GM23248 (cell line): ENCODE measurements at places on chromosomes 7 and 10. TPM values are rescaled to one million over a fixed set of nuclear protein-coding genes. Genes with fewer than 3 reads are reported as not detected.

The ASB15 gene
- not detected in 2 replicates for total RNA-seq

The TAS2R41 gene
- not detected in 2 replicates for total RNA-seq

The DOCK1 gene
- 39.1 and 45.6 TPM in 2 replicates for total RNA-seq

DNA sequence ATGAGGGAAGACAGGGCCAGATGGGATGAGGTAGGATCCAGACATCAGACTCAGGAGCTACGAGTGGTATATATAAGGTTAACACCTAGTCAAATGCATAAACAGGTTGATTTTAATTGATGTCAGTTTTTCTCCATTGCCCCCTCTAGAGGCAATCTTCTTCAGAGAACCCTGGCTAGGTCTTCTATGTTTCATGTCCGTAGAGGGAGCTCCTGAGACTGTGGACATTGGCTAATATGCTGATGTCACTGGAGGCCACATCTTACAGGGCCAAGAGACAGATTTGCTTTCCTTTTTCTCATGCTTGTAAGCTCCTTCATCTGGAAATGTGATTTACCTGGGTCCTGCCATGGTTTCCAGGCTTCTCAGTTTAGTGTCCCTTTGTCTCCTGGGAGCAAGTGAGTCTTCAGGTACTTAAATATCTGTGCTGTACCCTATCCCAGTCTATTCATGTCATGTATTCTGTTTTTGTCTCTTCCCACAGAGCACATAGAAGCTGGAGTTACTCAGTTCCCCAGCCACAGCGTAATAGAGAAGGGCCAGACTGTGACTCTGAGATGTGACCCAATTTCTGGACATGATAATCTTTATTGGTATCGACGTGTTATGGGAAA lies 161.6 kb upstream of the PRSS1 start:
- peak; percentile 92 for DNase-seq
- peaks cover 11% of the 10 kb centered on the region for H3K4me1 ChIP-seq
- no peak overlapping the region for H3K4me3 ChIP-seq

DNA sequence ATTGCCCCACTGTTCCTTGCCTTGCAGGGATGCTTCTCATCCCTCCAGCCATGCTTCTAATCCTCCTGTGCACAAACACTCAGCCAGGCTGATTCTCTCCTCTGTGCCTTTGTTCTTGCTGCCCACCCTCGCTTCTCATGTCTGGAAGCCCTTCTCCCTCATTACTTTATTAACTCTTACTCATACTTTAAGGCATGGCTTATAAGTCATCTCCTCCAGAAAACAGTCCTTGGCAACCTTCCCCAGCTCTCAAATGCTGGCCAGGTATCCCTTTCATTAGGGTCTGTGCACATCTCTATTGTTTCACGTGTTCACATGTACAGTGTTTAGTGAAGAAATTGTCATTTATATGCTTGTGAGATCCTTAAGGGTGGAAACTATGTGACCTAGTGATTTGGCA lies 62.9 kb downstream of the ITGB8 start:
- H3K27me3 ChIP-seq: no peaks in the 10 kb centered on the region
- H3K4me3 ChIP-seq: no peak overlapping the region
- no peak for DNase-seq
- H3K4me1 ChIP-seq: no peaks in the 10 kb centered on the region

GRCh38 chr7:70419526-70420380 lies 712.2 kb upstream of the GALNT17 start:
- no peaks in the 10 kb centered on the region for H3K27me3 ChIP-seq
- DNase-seq: no peak
- no peaks in the 10 kb centered on the region for H3K4me1 ChIP-seq
- no peak overlapping the region for H3K27ac ChIP-seq

GRCh38 chr10:6659451-6659850 lies 79.4 kb upstream of the PRKCQ start:
- no peak overlapping the region for H3K27ac ChIP-seq
- H3K27me3 ChIP-seq: peaks cover 20% of the 10 kb centered on the region; the same call in 1 of the 2 replicates
- no peaks in the 10 kb centered on the region for H3K36me3 ChIP-seq
- H3K4me1 ChIP-seq: no peaks in the 10 kb centered on the region
- no peak overlapping the region for H3K4me3 ChIP-seq

DNA sequence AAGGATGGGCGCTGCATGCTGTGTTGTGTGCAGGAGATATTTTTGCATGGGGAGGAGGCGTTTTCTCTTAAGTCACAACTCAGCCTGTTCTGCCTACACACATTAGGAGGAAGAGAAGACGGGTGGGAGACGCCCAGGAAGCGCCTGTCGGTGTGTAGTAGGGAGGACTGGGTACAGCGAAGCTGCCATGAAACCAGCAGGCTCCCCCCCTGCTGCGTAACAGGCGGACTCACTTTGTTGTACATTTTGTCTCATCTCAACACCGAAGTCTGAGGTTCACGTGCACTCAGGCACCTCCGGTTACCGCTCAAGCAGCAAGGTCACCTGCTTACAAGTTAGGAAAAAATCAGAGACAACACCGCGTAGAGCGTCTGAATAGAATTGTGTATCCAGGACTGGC lies 56.3 kb downstream of the CRTAC1 start:
- H3K4me1 ChIP-seq: no peaks in the 10 kb centered on the region
- peaks cover 38% of the 10 kb centered on the region for H3K27me3 ChIP-seq
- H3K27ac ChIP-seq: no peak overlapping the region

DNA sequence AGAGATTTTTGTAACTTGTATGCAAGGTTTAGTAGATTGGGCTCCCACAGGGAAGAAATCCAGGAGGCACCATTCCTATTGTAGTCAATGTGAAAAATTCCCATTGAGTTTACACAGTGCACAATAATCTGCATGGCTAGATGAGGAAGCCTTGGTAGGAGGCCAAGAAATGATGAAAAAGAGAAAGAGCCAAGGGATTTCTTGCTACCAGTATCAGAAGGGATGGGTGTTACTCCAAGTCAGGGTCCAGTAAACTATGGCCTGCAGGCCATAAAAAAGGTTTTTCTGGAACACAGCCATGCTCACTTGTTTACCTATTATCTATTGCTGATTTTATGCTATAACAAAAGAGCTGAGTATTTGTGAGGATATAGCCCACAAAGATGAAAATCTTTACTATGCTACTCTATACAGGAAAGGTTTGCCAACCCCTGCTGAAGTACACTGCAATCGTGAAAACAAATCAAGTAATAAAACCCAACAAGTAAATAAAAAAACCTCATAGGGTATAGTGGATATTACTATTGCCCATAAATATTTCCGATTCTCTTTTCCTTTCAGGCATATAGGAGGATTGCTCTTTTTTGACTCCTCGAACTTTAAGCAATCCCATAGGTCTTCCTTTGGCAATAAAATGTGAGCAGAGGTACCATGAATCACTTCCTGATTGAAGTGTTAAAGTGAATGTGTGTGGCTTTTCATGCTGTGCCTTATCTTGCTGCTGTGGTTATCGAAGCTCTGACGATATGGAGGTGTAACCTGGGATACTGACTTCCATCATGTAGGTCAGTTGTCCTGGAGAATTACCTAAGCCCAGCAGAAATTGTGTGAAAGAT lies 256.3 kb upstream of the MAGI2 start:
- H3K27me3 ChIP-seq: no peaks in the 10 kb centered on the region
- H3K27ac ChIP-seq: no peak overlapping the region
- DNase-seq: peak; percentile 19
- H3K4me1 ChIP-seq: peaks cover 5% of the 10 kb centered on the region
- H3K36me3 ChIP-seq: no peaks in the 10 kb centered on the region

DNA sequence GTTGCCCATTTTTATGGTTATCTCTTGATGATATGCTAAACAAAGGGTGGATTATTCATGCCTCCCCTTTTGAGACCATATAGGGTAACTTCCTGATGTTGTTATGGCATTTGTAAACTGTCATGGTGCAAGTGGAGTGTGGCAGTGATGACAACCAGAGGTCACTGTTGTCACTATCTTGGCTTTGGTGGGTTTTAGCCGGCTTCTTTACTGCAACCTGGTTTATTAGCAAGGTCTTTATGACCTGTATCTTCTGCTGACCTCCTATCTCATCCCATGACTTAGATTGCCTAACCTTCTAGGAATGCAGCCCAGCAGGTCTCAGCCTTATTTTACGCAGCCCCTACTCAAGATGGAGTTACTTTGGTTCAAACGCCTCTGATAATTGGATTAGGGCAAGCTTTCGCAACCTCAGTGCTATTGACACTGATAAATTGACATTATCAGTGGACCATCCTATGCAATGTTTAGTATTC lies 36.9 kb downstream of the BAG3 start:
- no peaks in the 10 kb centered on the region for H3K36me3 ChIP-seq
- peaks cover 9% of the 10 kb centered on the region; the same call in 1 of the 2 replicates for H3K4me1 ChIP-seq
- no peak for DNase-seq
- no peak overlapping the region for H3K27ac ChIP-seq

GRCh38 chr7:141660259-141660658 lies 41.7 kb downstream of the DENND11 start:
- no peak overlapping the region for H3K27ac ChIP-seq
- H3K4me3 ChIP-seq: no peak overlapping the region
- H3K4me1 ChIP-seq: no peaks in the 10 kb centered on the region
- no peak for DNase-seq

GRCh38 chr7:85111761-85112160 lies 75.1 kb downstream of the SEMA3D start:
- H3K4me3 ChIP-seq: no peak overlapping the region
- H3K27ac ChIP-seq: no peak overlapping the region
- no peaks in the 10 kb centered on the region for H3K4me1 ChIP-seq
- DNase-seq: peak; percentile 5
- no peaks in the 10 kb centered on the region for H3K27me3 ChIP-seq

- no peak overlapping the region for H3K27ac ChIP-seq
- H3K4me1 ChIP-seq: no peaks in the 10 kb centered on the region
- H3K4me3 ChIP-seq: no peak overlapping the region
Observed at GRCh38 chr10:96708456-96708855, 11.9 kb downstream of the PIK3AP1 start.

GRCh38 chr10:33716501-33717267 lies 382.2 kb upstream of the NRP1 start:
- H3K36me3 ChIP-seq: no peaks in the 10 kb centered on the region
- H3K4me3 ChIP-seq: no peak overlapping the region
- DNase-seq: no peak
- no peaks in the 10 kb centered on the region for H3K27me3 ChIP-seq
- no peak overlapping the region for H3K27ac ChIP-seq

DNA sequence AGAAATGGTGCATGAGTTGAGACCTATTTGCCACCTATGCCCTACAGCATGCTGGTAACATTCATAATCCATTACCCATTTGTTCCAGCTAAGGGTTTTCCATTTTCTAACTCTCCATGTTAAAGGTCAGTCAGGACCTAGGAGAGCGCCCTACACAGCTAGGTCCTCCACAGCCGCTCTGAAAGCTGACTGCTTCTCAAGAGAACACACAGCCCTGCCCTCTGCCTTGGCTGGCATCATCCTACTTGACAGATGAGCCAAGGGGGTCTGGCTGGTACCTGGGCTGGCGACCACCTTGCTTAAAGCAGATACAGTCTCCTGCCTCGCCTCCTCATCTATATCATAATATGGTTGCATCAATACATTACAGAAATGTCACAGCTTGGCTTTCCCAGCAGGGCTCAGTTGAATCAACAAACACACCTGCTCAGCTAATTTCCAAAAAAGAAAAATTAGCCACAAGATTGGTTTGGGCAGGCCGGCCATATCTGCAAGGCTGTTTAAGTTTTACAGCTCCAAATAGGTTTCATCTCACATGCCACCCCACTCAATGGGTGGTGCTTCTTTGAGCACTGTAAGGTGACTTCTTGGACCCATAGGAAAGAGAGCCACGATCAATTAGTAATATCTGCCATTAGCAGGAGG lies 17.3 kb downstream of the TLL2 start:
- no peak overlapping the region for H3K4me3 ChIP-seq
- DNase-seq: peak; percentile 65
- H3K27me3 ChIP-seq: no peaks in the 10 kb centered on the region
- no peaks in the 10 kb centered on the region for H3K36me3 ChIP-seq
